ENCODE measurements at places on chromosomes 5 and 9.

DNA sequence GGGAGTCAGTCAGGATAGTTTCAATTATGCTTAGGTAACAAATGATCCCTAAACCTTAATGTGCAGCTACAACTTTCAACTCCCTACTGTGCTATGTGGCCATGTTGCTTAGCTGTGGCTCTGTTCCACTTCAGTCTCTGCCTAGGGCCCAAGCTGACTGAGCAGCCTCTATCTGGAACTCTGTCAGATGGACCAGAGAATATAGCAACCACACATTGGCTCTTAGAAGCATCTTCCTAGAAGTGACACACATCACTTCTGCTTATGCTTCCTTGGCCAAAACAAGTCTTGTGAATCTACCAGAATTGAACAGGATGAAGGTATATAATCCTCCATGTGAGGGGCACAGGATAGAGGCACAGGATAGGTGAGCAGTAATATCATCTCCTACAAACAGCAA is 36.7 kb upstream of the TNC start:
- no peak for DNase-seq

- DNase-seq, result no peak
These were observed 111.5 kb upstream of the TNC start for GRCh38 chr9:115229496-115229895.

DNA sequence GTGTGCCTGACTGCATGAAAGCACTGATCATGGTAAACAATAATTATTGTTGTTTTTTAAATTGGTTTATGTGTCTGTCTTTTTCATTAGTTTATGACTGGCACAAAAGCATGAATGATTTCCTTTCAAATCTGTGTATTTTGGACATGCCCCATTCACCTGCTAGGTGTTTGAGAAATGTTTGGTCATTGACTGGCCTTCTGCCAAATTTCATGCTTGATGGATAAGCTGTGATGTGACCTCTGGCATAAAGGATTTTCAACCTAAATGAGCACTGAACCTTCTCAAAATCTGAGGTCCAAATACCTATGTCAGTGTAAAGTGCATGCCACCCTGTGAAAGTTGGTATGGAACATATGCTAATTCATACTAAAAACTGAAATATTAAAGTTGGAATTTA is 204.5 kb downstream of the BRINP1 start:
- DNase-seq, result no peak

DNA sequence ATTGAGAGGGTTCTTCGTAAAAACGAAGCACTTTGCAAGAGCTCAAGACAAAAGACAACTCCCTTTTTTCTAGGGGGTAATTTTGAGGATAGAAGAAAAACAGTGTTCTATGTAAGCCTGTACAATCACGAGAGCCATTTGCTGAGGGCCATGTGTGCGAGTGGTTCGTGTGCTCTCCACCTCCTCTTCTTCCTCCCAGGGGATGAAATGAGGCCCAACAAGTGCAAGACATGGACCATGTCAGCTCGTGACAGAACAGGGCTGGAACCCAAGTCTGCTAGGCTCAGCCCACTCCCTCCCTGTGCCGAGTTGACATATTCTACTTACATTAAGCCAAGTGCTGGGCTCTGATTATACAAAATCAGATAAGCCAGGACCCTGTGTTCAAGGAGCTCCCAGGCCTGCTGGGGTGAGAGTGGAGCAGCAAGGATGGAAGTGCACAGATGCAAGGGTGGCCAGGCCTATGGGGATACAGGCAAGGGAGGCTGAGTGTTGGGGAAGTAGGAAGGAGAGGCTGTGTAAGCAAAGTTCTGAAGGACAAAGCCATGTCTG is 97.9 kb upstream of the MSX2 start:
- no peak for DNase-seq

GRCh38 chr5:151799407-151799806 is 27.7 kb downstream of the G3BP1 start:
- no peak for DNase-seq

DNA sequence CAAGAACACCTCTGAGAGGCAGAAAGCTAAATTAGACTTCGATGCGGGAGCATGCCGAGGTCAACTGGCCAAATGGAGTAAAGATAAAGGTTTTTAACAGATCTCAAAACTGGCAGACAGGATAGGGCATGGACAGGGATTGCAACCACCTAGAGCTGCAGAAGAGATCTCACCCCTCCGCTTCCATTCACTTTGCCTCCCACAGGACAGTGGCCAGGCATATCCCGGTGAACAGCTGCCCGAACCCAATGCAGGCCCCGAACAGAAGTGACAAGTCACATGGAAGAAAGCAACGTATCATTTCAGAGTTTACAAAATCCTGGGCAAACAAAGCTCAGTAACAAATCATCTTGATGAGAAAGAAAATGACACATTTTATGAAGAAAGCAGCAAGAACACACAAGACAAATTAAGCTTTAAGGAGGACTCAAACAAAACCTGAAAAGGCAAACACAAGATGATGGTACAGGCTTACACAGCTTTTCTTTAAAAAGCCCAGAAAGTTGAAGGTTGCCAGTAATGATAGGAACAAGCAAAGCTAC is 18.4 kb downstream of the RNF130 start:
- DNase-seq, result no peak

- DNase-seq, result no peak
These were observed 1379.9 kb downstream of the EFNA5 start for GRCh38 chr5:106290841-106291240.

GRCh38 chr9:9392755-9393154 is 1220.0 kb downstream of the PTPRD start:
- DNase-seq, result no peak

GRCh38 chr9:16960084-16960483 is 89.6 kb upstream of the BNC2 start:
- DNase-seq, result no peak

DNA sequence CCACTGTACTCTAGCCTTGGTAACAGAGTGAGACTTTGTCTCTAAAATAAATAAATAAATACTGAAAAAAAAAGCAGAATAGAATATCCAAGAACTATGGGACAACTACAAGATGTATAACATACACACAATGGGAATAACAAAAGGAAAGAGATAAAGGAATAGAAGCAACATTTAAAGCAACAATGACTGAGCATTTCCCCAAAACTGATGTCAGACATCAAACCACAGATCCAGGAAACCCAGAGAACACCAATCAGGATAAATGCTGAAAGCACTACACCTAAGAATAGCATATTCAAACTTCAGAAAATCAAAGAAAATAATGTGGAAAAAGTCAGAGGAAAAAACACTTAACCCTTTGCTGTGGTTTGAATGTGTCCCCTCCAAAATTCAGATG is 436.4 kb downstream of the ACTL7B start:
- no peak for DNase-seq

GRCh38 chr5:31758803-31759425 is 120.0 kb downstream of the PDZD2 start:
- DNase-seq, result no peak

- no peak for DNase-seq
These were observed 41.0 kb downstream of the TRPM6 start for GRCh38 chr9:74846766-74847165.

- DNase-seq, result no peak
These were observed 11.7 kb upstream of the CERCAM start for GRCh38 chr9:128408963-128409431.
